ENCODE measurements at places on chromosomes 4 and X.

DNA sequence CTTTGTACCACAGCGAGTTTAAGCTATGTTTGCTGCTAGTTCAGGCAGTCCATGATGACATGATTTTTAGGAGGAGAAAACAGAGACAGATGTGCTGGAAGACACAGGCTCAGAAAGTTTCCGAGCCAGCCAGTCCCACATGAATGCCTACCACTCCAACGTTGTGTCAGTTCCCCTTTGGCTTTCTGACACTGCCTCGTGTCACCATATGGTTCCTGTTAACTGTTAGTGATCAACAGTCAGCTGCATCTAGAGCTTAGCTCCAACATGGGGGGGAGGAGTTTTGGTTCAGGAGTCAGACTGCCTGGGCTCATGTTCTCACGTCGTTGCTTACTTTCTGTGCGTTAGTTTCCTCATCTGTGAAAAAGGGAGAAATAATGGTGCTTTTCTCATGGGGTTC, 343.7 kb downstream of the MID1IP1 start:
- DNase-seq: no peak

GRCh38 chr4:150299816-150300215, 221.6 kb downstream of the DCLK2 start:
- no peak for DNase-seq

GRCh38 chr4:110516106-110516922, 40.4 kb downstream of the ENPEP start:
- DNase-seq: peak; percentile 56

- no peak for DNase-seq
Observed at GRCh38 chr4:112514647-112515197, 1.3 kb downstream of the NEUROG2 start.

- no peak for DNase-seq
Observed at GRCh38 chrX:22165732-22166457, 106.8 kb upstream of the CBLL2 start.

DNA sequence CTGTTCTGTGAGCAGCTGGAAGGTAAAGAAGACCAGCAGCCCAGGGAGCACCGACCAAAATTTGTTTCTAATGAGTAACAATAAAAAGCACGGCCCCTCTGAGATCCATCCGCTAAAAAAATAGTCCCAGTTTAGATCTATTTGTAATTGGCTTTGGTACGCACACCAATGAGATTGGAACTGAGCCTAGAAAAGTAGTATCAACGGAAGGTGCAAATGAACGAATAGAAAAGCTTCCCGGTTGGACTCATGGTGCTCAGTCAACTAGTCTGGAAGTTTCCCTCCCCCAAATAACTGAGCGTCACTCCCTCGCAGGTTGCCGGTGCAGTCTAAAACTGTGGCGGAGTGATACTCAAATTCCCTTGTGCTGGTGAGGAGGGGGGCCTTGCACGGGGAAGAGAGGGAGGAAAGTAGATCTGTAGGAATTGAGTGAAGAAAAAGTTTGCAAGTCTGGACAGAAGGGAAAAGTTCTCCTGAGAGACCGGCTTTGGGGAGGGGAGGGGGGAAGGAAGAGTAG, at the start of gene COL4A5:
TSS of gene COL4A5 (plus strand) at position 413 of the 517 bp plus-strand sequence. CDS start 288 bp downstream, outside the sequence.
- no peak for DNase-seq

DNA sequence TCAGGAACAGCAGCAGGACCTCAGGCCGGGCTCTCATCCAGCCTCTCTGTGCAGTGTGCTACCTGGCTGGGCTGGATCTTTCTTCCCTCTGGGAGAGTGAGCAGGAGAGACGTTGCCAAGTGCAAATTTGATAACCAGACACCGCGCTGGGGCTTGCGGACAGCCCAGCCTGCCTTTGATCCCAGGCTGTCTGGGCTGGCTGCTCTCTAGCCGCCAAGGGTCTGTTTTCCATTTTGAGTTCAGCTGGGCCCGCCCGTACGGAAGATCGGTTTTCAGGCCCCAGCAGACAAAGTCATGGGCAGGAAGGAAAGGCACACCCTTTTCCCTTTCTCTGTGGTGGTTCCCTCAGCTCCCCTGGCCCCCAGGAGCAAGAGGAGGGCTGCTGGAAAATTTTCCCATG, 90.2 kb downstream of the CPZ start:
- DNase-seq: no peak

DNA sequence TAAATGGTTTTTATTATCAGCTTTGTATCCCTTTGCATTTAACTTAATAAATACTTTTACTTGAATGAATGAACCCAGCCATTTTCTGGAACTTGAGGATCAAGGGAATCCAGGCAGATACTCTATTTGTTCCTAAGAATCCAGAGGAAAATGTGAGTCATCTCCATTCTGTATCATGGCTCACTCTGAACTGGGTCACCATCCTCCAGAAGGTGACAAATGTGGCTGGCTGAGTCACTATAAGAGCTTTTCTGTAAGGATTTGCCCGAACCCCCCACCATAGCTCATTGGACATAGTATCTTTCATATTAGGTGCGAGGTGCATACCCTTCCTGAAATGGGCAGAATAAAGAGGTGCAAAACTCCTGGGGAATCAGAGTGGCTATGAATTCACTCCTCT, 25.8 kb downstream of the RTL9 start:
- no peak for DNase-seq

DNA sequence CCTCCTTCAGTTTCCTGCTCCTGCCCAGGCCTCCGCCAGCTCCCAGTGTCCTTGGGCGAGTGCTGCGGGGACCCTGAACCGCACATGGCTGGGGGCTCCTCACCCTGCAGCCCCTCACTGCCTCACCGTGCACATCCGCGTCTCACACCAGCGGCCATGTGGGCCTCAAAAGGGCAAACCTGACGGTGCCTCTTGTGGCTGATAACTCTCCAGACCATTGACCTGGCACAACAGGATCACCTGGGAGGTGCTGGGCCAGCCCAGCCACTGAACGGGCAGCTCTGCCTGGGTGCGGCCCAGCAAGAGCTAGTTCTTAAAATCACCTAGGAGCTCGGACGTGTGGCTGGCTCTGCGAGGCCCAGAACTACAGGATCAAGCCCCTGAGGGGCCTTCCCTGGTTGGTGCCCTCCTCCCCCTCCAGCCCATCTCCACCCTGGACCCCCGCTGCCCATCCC, 4.1 kb upstream of the S100P start:
- no peak for DNase-seq

DNA sequence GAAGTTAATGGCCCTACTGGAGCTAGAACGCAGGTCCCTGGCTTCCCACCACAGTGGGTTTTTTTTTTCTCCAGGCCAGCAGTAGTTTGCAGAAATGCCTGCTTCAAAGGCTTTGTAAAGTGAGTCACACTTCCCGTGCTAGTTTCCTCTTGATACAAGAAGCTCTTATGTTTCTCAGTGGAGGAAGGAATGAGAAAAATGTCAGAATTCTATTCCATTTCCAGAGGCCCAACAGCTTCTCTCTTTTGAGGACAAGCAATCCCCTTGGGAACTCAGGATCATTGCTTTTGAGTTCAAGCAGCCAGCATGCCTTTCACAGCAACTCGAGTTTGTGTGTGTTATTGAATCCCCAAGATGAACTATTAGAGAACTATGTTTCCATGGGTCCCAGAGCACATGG, 134.3 kb downstream of the GUCY2F start:
- DNase-seq: no peak

DNA sequence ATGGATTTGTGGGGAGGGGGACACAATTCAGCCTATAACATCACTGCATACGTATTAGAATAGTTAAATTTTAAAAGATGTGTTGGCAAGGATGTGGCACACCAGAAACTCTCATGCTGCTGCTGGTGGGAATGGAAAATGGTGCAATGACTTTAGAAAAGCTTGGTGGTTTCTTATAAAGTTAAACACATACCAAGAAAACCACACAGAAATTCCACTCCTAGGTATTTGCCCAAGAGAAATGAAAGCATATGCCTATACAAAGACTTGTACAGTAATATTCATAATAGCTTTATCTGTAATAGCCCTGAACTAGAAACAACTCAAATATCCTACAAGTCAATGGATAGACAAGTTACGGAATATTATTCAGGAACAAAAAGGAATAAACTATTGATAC, 71.3 kb upstream of the PDHA1 start:
- DNase-seq: no peak

GRCh38 chrX:14915596-14915995, 42.4 kb downstream of the MOSPD2 start:
- DNase-seq: no peak

DNA sequence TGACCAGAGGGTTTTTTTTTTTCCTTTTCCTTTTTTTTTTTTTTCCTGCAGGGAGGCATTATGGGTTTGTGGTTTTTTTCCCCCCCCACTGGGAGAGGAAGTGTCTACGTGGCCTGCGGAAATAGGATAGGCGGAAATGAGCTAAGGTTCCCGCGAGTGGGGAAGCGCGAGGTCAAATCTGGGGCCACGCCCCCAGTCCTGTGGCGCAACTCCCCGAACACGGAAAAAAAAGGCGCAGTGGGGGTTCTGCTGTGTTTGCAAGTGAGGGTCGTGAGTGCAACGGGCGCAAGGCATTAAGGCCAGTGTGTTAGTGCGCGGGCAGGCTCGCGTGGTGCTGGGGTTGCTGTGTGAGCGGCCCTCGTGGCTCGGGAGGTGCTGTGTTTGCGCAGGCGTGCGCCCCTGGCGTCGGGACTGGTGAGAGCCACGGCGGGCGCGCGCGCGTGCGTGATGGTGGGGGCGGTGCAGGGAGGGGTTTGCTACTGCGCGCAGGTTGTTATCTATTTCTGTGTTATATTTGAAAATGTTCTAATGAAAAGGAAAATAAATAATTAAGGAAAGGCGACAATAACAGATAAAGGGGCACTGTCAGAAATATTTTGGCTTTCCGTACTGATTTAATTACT, 685 bp upstream of the MORF4L2 start:
- peak; percentile 90 for DNase-seq

GRCh38 chrX:154002215-154002719, 17.4 kb downstream of the IRAK1 start:
- DNase-seq: no peak

- no peak for DNase-seq
Observed at GRCh38 chrX:39840581-39841093, 257.1 kb downstream of the BCOR start.

DNA sequence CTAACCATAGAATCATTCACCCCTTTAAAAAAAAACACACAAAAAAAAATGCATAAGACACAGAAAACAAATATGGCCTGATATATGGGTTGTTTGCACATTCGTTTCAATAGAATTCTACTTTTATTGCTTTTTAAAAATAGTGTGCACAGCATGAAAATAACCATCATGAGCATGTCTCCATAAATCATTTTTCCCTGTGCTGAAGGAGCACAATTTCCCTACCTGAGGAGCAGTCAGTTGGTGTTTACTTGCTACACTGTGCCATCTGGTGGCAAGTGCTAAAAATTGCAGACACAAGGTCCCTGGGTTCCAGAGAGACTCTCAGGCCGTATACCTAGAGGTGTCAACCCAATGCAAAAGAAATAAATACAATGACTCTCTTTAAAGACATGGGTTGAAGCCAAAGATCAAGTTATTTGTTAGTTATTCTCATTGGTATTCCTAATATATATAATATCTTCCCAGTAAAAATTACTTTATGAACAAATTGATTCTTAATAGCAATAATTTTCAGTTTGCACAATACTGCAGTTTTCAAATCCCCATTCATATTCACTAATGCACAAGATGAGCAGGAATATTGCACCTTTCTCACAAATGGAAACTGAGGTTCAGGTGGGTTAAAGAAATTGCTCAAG, 551.4 kb downstream of the IQCM start:
- DNase-seq: no peak

DNA sequence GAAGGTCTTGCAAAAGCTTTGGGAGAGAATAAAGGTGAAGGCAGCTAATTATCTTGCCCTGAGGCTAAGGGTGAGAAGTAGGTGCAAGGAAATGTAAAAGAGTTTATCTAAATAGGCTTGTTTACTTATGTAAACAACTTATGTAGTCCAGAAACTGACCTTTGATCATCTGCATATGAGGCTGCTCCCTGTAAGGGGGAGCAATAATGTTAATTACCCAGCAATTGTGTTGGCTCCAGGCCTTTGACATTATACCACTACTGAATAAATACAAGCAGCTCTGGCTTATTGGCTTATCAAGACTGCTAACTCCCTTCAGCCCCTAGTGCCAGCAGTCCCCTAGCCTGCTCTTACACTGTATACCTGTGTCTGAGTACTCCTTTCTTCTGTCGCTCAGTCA, 303.7 kb upstream of the GNPDA2 start:
- DNase-seq: no peak

DNA sequence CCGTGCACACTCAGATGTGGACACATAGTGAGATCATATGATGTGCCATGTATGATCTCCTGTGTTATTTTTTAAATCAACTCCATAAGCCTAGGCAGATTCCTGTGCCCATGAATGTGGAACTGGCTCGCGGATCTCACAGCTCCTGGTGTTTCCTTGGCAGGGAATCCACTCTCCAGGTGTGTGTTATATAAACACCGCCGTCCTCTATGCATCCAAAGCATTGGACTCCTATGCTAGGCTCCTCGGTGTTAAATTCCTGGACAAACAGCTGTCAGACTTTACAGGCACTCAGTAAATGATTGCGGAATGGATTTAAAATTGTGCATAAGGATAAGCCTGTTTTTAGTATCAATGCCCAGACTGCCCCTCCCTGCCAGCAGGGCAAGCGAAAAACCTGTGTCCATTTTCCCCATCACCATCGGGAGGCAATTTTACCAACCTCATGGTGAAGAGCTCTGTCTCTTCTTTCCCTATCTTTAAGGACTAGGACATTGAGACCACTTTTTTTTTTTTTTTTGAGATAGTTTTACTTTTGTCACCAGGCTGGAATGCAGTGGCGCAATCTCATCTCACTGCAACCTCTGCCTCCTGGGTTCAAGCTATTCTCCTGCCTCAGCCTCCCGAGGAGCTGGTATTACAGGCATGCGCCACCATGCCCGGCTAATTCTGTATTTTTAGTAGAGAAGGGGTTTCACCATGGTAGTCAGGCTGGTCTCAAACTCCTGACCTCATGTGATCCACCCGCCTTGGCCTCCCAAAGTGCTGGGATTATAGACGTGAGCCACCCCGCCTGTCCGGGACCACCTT, 23.6 kb upstream of the GPR78 start:
- DNase-seq: no peak

- peak; percentile 36 for DNase-seq
Observed at GRCh38 chr4:98794565-98795205, 134.2 kb downstream of the EIF4E start.

Data from T-helper 2 cell (primary cell).